Sciatic nerve (tissue), 2 donors: ENCODE measurements at places on chromosomes 12 and 14. TPM values are rescaled to one million over a fixed set of nuclear protein-coding genes. Genes with fewer than 3 reads are reported as not detected.

SMIM41 gene
- total RNA-seq = 12.4 TPM

SLC4A8 gene
- 1.2 TPM for total RNA-seq

CRY1 gene
- total RNA-seq = 20.2 TPM

TDRD9 gene
- total RNA-seq = 8.2 TPM

TOX4 gene
- total RNA-seq = 60.0 TPM

MYH6 gene
- total RNA-seq = not detected

SRSF9 gene
- 99.2 TPM for total RNA-seq

DNA sequence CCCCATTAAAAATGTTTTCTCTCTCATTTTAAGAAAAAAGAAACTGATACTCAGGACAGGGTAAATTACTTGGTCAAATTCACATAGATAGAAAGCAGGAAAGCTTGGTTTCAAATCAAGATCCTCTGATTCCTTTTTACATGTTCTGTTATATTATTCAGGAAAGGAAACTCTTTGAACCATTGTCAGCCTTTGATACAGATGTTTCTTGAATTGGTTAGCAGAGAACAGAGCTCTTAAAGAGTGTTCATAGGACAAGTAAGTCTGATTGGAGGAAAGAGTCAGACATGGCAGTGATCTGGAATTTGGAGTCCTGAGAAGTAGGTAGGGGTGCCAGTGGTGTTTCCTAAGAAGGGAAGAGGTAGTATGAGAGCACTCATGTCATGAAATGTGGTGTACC, 165.2 kb upstream of the BCL2L14 start:
- no peak for DNase-seq

GRCh38 chr14:104299993-104300761, 161.8 kb downstream of the KIF26A start:
- DNase-seq = no peak

DNA sequence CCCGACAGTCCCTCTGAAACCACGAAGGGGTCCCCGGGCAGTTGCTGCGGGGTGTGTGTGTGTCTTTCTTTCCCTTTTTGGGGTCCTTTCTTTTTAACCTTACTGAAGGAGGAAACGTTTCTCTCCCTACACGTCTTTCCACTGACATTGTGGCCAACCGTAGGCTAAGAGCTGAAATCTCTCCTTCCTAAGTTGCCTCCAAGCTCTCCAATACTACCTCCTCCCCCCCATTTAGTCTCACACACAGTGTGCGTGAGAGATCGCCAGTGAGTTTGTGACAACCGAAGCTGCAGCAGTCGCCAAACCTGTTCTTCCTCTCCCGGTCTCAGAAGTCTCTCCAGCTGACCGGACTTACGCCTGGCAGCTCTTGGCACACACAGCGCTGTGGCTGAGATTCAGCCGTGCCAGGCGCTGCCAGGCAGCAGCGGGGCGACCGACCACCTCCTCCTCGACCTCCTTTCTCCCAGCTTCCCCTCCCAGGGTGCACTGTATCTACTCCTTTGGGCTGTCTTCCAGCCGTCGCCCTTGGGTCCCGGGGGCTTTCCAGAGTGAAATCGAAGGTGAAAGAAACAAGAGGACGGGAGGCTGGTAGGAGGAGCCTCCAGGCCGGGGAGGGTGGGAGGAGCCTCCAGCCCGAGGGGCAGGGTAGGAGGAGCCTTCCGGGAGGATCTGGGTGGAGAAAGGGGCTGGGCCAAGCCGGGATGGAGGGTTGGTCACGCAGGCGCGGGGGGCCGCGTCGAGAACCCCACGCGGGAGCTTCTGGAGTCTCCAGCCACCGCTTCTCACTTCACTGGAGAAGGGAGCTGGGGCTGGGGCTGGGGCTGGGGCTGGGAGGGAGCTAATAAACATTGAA, at the start of gene TMTC2:
Gene TMTC2 (plus strand): TSS at position 739 of the 853 bp plus-strand sequence.
- DNase-seq = peak; percentile 96

DNA sequence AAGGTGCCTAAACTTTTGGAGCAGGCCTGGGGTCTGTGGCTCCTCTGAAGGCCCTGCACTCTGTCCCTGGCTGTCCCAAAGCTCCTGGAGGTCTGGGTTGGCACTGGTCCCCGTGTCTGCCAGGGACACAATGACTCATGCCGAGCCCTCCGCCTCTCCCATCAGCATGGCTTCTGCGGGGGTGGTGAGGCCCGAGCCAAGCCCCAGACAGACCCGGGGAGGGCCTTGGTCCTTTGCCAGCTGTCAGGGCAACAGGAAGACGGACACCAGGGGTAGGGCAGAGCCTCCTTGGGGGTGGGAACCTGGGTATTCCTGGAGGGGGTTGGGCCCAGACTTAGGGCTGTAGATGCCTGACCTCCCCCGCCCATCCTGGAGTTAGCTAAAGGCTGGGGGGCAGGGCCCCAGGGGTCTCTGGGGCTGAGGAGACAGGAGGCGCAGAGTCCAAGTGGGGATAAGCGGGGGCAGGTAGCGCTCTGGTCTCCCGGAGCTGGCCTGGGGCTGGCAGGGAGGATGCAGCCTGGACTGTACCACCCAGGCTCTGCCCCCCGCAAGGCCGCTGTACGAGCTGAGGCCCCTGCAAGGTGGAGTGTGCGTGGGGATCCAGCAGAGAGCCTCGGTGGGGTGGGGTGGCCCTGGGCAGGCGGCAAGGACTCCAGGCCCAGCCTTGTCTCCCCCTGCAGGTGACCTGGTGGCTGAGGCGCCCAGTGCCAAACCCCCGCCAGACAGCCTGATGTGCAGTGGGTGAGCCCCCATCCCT, 16.4 kb upstream of the PUS1 start:
- DNase-seq = peak; percentile 86

DNA sequence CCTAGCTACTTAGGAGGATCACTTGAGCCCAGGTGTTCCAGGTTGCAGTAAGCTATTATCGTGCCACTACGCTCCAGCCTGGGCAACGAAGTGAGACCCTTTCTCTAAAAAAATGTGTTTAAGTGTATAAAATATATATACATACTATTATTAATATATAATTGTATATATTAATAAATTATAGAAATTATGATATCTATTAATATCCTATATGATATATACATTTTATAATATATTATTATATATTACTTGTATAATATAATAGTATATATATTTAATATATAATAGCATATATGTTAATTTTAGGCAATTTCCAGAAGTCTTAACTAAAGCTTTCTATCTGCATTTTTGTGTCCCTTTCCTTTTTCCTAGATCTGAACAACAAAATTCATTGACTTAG, 12.3 kb downstream of the ALDH1L2 start:
- DNase-seq = no peak

GRCh38 chr12:50246873-50247612, 36.3 kb downstream of the LIMA1 start:
- DNase-seq = peak; percentile 87

- DNase-seq = no peak
Observed at GRCh38 chr14:103418481-103418818, 33.2 kb downstream of the MARK3 start.

DNA sequence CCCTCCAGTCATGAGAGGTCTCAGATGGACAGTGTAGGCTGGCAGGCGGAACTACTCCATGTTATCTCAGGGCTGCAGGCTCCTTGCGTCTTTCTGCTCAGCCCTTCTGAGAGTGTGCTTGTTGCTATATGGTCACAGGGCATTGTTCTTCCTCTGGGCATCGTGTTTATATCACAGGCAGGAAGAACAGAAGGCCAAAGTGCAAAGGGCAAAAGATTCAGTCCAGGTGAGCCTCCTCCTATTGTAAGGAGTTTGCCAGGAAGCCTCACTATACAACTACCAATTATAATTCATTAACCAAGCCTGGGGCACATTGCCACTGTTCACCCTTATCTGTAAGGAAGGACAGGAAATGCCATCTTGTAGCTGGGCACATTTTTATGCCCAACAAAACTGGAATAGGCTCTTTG, 195.5 kb upstream of the KITLG start:
- no peak for DNase-seq

DNA sequence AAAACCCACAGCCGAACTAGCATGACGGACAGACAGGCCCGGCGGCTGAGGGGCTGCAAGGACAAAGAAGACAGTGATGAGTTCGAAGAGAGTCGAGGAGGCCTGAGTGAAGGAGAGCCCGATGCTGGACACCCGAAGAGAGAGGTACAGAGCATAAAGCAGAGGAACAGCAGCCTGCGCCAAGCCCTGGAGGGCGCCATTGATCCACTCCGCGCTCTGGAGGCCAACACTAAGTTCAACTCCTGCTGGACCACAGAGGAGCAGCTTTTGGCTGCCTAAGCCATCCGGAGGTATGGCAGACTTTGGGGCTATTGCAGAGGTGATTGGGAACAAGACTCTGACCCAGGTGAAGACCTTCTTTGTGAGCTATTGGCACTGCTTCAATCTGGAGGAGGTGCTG, 7.8 kb upstream of the PLXNC1 start:
- DNase-seq = no peak

GRCh38 chr14:86166541-86166940, 636.6 kb downstream of the FLRT2 start:
- DNase-seq = no peak

GRCh38 chr12:26863515-26863914, 30.5 kb upstream of the ITPR2 start:
- DNase-seq = no peak

- DNase-seq = peak; percentile 37
Observed at GRCh38 chr12:109740694-109741245, 27.1 kb downstream of the FAM222A start.
